ENCODE measurements at places on chromosomes 16 and 17. TPM values are rescaled to one million over a fixed set of nuclear protein-coding genes. Genes with fewer than 3 reads are reported as not detected.

Gene PFN1
- 1,053 TPM for total RNA-seq

Gene ATP5PD
- 314 TPM for total RNA-seq

Gene TBC1D26
- total RNA-seq: 0.35 TPM

Gene RABEP2
- 84.2 TPM for total RNA-seq

Gene CES4A
- 0.41 TPM for total RNA-seq

Gene KCTD2
- total RNA-seq: 21.0 TPM

Gene GAS2L2
- 0.21 TPM for total RNA-seq

Gene CD300LG
- total RNA-seq: not detected

Gene MAPT
- total RNA-seq: not detected

Gene RANBP10
- 21.4 TPM for total RNA-seq

Gene CCL3
- total RNA-seq: not detected

Gene ZMYND15
- total RNA-seq: not detected

Gene C17orf107
- total RNA-seq: 1.1 TPM

Gene TAT
- total RNA-seq: not detected

Gene FGF11
- 11.0 TPM for total RNA-seq

Gene PRSS33
- not detected for total RNA-seq

Gene OR1F1
- total RNA-seq: not detected

Gene ECI1
- 87.5 TPM for total RNA-seq

Gene ZNF624
- 5.8 TPM for total RNA-seq

Gene SYNGR3
- 12.0 TPM for total RNA-seq

Gene CYGB
- 0.44 TPM for total RNA-seq

Gene TMEM94
- total RNA-seq: 109 TPM

Gene MIF4GD
- 132 TPM for total RNA-seq

Gene HBQ1
- not detected for total RNA-seq

Gene HP
- total RNA-seq: not detected

Gene IGF2BP1
- total RNA-seq: 46.4 TPM

Gene MYH2
- total RNA-seq: not detected

Gene RDM1
- total RNA-seq: 11.0 TPM

Gene ADAP2
- total RNA-seq: 2.6 TPM

Gene PRAC2
- total RNA-seq: not detected

Gene TRPV3
- total RNA-seq: 0.06 TPM

Gene UBN1
- total RNA-seq: 53.0 TPM

Gene KRTAP4-1
- not detected for total RNA-seq

Gene TNP2
- not detected for total RNA-seq

Gene QPRT
- total RNA-seq: 12.6 TPM

Gene PLEKHG4
- 0.51 TPM for total RNA-seq

Gene OTOP2
- total RNA-seq: not detected

Gene COL1A1
- not detected for total RNA-seq

Gene HS3ST3A1
- total RNA-seq: not detected

Gene ABCA9
- total RNA-seq: not detected

Gene SLC12A3
- 0.88 TPM for total RNA-seq

Gene B9D1
- 21.1 TPM for total RNA-seq

Gene OR1A1
- not detected for total RNA-seq

Gene MRPL58
- 75.3 TPM for total RNA-seq

Gene SPPL2C
- total RNA-seq: not detected

Gene IL34
- not detected for total RNA-seq

Gene ZNF423
- not detected for total RNA-seq

Gene THRA
- 5.1 TPM for total RNA-seq

Gene RTN4RL1
- not detected for total RNA-seq

Gene ADCY7
- 62.0 TPM for total RNA-seq

Gene CIITA
- total RNA-seq: 101 TPM

Gene NTN1
- not detected for total RNA-seq

Gene C16orf92
- total RNA-seq: not detected

Gene ZNF75A
- 18.9 TPM for total RNA-seq

Gene SLFN12
- total RNA-seq: not detected

Gene CDRT15
- total RNA-seq: not detected

All from OCI-LY7 (cell line).